ENCODE measurements at places on chromosomes 7 and 10.

DNA sequence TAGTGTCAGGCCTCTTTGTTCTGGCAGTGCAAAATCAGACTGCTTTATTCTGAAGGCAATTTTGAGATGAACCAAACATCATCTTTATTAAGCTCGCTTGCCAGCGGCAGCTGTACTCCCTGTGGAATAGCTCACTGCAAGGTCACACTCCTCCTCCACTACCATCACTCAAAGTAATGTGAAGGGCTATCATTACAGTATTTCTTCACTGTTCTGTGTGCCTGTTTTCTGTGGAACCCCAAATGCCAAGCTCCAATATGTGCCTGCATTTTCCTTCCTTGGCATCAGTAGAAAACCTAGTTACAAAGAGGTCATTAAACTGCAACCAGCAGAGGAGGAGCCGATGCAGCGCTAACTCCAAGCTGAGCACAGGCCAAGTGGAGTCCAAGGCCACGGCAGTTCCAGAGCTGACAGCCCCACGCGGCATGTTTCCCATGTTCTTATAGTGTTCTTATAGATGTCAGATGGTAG, 21.4 kb downstream of the BCCIP start:
- no peak for DNase-seq

GRCh38 chr10:62243647-62243997, 25.0 kb downstream of the RTKN2 start:
- DNase-seq, result no peak

GRCh38 chr10:79137826-79138225, 69.1 kb downstream of the ZMIZ1 start:
- peak; percentile 75 for DNase-seq

- no peak for DNase-seq
These were observed 95.4 kb downstream of the ZRANB1 start for GRCh38 chr10:125037145-125037877.

GRCh38 chr7:11317766-11318165, 344.1 kb downstream of the PHF14 start:
- DNase-seq, result no peak

GRCh38 chr10:42754155-42755027, 28.2 kb upstream of the BMS1 start:
- DNase-seq, result peak; percentile 37

DNA sequence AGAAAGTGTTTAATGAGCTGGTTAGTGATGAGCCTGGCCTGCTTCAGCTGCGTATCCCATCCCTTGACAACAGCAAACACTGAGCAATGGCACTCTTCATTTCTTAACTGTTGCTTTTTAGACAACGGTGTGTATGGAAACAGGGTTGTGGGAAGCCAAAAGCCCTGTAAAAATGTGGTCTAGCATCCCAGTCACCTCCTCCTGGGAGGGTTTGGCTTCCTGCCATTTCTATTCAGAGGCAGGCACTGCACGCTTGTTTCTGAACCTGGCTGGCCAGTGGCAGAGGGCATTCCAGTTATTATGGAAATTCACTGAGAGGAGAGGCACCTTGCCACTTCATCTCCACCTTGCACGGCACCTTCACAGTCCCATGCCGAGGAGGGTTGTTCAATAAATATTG, 123.0 kb upstream of the ADARB2 start:
- DNase-seq, result no peak

DNA sequence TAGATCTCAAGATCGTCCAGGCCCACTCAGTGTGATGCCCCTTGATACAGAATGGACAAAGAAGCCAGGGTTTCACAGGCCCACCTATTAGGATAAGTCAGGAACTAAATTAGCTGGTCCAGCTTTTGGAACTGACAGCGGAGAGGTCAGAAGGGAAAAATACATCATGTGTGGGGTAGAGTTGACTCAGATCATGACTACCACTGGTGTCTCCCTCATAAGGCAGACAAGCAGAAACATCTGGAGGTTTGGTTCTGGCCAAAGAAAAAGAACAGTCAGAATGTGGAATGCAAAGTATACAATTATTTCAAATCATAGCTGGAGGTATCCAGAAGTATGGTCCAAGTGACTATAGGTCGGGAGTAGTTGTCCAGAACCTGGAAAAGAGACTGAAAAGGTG, 621.1 kb upstream of the CELF2 start:
- no peak for DNase-seq

- DNase-seq, result no peak
These were observed 12.3 kb upstream of the ASCC1 start for GRCh38 chr10:72228318-72228751.

GRCh38 chr10:24866604-24867583, 85.5 kb downstream of the PRTFDC1 start:
- DNase-seq, result no peak

- DNase-seq, result no peak
These were observed 271.4 kb downstream of the ACTR3B start for GRCh38 chr7:153030976-153031375.

GRCh38 chr7:43766564-43766963, 8.1 kb downstream of the BLVRA start:
- no peak for DNase-seq

DNA sequence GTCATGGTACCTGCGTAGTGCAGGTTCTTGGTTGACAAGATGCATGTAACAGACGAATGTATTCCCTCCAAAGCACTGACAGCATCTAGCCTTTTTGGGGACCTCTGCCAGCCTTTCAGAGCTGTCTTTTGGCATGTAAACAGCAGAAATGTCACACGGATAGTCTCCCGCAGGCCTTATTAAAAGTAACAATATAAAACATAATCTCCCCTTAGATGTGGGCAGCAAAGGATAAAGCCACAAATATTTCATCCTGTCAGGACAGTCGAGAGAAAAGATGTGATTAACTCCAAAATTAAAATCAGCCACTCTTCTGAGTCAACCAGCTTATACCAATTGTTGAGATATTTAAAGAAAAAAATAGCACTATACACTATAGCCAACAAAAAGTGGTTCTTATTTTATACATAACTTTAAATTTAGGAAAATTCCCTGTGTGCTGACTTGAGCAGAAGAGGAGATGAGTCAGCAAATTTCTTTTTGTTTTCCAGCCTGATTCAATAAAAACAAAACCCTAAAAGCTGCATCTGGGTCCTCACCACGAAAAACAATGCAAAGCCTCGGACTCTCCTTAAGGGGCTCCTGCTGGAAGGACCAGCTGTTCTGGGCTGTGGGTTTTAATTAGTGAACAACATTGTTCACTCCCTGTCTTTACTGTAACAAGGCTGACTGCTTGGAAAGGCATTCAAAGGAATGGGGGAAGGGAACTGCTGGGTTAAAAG, 240.2 kb downstream of the ADAM12 start:
- DNase-seq, result no peak

DNA sequence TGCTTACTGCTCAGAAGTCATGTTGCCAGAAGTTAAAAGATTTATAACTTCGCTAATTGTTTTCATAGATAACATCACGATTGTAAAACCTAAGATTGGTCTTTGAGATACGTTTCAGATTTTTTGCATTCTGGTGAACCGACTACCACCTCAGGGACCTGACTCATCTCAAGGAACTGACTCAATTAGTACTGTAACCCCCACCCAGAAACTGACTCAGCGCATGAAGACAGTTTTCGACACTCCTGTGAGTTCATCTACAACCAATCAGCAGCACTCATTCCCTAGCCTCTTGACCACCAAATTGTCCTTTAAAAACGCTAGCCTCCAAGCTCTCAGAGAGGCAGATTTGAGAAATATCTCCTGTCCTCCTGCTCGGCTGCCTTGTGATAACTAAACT, 72.3 kb downstream of the ELMO1 start:
- no peak for DNase-seq

DNA sequence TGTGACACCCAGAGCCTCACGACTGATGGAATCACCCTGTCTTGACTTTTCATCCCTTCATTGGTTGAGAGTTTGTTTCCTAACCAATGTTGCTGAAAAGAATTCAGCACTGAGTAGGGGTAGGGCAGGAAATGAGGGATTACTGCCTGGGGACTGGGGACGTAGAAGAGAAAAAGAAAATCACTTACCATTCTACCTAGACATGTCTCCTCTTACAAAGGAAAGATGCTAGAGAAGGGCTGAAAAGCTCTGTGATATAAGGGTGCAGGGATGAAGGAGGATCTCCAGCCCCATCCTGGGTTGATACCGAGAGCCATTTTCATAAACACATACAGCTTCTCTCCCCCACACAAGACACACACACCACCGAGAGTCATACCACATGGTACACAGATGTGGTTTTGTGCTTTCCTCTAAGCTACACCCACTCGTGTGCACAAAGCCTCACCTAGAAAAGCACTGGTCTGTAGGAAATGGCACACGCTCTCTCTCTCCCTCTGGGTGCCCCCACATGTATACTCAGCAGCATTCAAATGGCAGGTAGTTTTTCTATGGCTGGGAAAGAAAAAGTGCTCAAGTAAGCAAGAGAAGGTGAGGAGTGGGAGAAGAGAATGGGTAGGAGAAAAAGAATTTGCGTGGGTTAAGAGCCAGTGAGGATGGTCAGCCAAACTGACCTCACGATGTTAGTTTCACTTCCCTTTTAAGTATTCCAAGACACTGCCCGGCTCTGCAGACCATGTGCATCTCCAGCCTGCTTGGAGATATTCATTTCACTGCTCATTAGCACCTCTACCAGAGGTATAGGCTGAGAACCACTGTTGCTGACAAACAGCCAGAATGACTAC, 85.8 kb downstream of the CALD1 start:
- DNase-seq, result peak; percentile 23

DNA sequence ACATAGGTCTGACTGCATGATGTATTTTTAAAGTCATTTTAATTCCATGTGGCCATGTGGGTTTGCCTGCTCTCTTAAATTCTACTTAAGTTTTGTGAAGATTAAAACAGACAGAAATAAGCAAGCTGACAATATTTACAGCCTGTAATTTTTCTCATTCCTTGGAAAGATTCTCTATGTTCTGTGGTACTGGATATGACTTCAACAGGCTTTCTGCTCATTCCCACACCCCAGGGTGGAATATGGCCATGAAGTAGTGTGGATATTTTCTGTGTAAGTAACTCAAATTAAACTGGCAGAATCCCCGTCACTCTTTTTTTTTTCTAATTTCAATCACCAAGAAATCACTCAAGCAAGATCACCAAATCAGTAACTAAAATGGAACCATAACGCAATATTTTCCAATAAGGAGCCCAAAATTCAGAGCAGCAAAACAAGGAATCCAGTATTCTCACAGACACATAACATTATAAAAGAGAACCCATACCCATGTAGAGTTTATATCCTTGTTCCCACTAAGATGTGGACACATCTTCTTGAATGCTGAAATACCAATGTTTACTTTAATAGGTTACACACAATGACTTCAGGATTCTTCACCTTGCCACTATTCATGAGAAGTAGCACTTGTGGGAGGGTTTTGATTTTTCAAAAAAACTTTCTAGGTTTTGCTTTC, 5.7 kb downstream of the HOXA5 start:
- no peak for DNase-seq

DNA sequence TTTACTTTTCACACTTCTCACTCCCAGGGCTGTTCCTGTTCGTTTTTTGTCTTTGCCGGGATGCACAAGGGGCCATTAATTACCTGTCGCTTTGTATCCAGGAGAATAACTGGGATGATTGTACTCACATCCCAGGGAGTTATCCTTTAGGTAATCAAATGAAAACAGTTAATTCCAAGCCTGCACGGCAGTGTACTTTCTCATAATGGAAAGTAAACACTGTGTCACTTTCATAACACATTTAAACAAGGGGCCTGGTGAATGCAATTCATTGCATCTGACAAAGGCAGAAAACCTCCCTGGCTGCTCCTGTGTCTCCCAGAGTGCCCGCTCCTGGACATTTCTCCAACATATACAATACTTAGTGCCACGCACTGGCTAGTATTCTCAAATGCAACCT, 138.7 kb upstream of the CELF2 start:
- no peak for DNase-seq

GRCh38 chr10:33240258-33240657, 94.2 kb downstream of the NRP1 start:
- no peak for DNase-seq

DNA sequence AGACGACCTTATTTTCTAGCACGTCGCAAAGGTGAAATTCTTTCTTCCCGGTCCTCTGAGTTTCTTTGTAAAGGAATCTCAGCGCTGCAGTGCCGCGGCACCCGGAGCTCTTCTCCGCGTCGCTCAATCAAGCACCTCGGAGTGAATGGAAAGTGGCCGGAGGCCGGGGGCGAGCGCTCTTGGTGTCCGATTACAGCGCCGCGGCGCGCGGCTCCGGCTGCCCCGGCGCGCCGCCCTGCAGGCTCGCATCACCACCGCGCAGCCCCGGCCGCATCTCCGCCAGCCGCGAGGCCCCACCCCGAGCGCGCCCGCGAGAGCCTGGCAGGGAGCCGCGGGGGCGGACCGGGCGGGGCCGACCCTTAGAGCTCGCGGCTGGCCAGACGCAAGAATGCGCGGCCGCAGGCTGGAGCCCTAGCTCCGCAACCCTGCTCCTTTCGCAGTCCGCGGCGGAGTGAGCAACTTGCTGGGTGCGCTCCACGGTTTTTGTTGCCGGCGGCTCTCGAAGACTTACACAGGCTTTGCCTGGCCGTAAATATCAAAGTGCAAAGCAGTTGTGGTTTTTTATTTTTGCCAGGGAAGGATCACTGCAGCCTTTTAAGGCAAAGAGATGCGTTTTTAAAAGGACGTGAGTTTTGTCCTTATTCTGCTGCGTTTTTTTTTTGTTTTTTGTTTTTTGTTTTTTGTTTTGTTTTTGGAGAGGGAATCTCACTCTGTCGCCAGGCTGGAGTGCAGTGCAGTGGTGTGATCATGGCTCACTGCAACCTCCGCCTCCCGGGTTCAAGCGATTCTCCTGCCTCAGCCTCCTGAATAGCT, at the start of gene SEMA3C:
TSS of gene SEMA3C (minus strand) at position 143 of the 813 bp plus-strand sequence. CDS start 2,270 bp downstream, outside the sequence.
- peak; percentile 34 for DNase-seq

DNA sequence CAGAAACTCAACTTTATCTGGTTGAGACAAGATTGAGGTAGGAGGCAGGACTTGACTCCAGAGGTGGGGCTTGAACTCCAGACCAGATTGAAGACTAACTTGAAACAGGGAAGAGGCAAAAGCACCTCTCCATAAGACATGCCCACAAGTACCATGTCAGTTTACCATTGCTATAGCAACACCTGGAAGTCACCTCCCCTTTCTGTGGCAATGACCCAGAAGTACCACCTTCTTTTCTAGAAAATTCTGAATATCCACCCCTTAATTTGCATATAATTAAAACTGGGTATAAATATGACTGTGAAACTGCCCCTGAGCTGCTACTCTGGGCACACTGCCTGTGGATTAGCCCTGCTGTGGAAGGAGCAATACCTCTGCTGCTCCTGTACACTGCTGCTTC, 4.9 kb upstream of the TOMM7 start:
- no peak for DNase-seq

DNA sequence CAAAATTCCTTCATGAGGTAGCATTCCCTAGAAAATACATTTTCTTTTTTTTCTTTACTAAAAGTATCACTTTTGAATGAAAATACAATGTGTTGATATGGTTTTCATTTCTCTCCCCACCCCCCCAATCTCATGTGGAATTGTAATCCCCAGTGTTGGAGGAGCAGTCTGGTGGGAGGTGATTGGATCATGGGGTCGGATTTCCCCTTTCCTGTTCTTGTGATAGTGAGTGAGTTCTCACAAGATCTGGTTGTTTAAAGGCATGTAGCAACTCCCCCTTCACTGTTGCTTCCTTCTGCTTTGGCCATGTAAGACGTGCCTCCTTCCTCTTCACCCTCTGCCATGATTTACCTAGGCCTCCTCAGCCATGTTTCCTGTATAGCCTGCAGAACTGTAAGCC, 790.3 kb upstream of the KCND2 start:
- DNase-seq, result no peak

GRCh38 chr10:104842704-104843103, 201.6 kb downstream of the SORCS3 start:
- DNase-seq, result no peak

GRCh38 chr10:19904202-19904661, 88.0 kb downstream of the PLXDC2 start:
- DNase-seq, result no peak

GRCh38 chr7:144474800-144475615, 71.5 kb upstream of the NOBOX start:
- no peak for DNase-seq
